Activated T-cell treated with anti-CD3 and anti-CD28 coated beads, Interleukin-2, amount 50 U/mL, for 1 hour (primary cell): ENCODE measurements at places on chromosomes 2 and 18.

DNA sequence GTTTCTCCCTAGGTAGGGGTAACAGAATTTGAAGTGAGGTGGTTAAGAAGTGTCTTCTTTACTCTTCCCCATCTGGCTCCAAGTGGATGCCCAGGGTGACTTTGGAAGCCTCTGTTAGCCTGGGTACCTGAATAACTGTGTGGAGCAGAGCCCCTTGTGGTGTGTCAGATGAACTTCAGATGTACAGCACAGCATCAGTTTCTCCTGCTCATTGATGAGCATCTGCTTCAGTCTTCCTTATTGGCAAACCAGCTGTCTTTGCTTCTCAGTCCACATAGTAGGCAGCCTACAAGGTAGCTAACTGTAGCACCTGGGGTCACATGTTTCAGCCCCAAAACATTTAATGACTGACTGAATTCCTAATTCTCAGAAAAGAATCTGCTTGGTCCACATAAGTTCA is 56.2 kb upstream of the ATP8B1 start:
- DNase-seq = no peak

DNA sequence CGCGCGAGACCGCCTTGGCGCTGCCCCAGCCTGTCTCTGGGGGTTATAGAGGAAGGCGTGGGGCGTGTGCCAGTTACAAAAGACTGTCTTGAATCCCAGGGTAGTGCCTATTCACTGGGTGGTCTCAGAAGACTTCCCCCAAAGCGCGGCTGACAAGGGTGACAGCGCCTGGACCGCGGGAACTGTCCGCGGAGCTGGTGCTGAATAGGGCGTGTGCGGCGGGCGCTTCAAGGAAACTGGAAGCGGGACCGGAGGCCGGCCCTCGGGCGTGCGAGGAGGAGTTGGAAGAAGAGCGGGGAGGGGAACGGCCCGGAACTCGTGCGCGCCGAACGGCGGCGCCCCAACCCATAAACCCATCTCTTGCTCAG is 2.3 kb downstream of the EGR4 start:
- DNase-seq = peak; percentile 71

GRCh38 chr2:52940101-52940500 is 827.5 kb upstream of the CHAC2 start:
- no peak for DNase-seq

DNA sequence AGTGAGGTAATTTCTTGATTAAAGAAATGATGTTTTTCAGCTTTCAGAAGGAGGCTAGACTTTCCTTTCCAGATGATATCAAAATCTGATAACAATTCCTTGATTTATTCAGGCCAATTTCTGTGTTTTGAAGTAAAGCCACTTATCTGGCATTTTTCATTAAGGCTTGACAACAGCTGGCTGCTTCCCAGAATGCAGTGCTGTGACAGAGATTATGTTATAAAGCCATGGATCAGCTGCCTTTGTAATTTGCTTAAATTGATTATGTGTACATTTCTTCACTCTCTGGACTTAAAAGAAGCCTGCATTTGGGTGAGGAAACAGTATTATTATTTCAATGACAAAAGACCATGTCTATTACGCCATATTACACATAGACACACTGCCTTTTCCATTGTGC is 136.0 kb downstream of the PLCL1 start:
- no peak for DNase-seq

DNA sequence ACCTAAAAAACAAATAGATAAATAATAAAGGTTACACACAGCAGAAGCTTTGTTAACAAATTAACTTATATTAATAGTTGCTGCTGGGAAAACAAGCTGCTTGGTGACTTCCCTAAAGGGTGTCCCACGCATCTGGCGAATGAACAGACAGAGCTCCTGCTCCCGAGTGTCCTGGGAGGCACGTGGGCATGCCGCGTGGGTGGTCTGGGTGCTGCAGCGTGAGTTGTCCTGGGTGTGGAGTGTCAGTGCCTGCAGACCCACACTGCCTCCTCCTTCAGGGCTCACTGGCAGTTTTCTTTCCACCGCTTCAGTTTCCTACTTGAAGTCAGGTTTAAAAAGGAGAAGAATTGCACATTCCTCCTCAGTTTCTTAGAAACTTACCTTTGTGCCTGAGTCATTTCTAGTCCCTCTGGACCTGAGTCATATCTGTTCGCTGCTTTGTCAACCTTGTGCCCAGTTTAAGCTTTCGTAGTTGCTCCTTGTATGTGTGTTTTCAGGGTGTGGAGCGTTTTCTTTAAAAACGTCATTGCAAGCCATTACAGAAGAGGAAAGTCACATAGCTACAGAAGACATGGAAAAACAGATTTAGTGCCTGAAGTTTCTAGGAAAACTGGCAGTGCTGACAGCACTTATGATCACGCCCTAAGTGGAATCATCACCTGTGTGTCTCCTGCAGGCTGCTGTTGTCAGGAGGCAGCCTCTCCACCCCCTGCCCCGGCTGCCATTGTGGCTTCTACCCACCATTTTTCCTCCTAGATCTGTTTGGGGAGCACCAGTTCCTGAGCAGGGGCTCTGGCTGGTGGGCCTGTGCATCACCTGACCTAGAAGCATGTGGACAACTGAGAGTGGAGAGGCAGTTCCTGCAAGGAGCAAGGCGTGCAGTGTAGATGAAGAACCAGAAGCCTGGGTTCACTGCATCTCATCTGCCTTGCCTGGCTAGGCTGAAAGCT is 24.5 kb downstream of the IMPA2 start:
- no peak for DNase-seq

DNA sequence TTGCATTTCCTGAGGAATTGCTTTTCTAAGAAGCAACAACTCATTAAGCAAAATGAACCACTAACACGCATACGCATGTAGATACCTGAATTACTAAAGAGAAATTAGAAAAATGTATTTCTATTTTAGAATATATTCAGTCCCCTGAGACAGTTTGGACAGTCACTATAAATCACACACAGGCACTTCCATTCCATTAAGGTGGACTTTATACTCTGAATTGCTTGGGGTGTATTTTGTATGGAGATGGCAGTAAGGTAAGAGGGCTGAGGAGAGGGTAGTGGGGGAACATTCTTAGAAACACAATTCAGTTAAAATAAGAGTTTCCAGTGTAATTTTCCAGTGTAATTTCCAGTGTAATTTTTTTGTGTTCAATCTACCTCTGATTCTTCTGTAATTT is 1.8 kb downstream of the CCDC141 start:
- no peak for DNase-seq

DNA sequence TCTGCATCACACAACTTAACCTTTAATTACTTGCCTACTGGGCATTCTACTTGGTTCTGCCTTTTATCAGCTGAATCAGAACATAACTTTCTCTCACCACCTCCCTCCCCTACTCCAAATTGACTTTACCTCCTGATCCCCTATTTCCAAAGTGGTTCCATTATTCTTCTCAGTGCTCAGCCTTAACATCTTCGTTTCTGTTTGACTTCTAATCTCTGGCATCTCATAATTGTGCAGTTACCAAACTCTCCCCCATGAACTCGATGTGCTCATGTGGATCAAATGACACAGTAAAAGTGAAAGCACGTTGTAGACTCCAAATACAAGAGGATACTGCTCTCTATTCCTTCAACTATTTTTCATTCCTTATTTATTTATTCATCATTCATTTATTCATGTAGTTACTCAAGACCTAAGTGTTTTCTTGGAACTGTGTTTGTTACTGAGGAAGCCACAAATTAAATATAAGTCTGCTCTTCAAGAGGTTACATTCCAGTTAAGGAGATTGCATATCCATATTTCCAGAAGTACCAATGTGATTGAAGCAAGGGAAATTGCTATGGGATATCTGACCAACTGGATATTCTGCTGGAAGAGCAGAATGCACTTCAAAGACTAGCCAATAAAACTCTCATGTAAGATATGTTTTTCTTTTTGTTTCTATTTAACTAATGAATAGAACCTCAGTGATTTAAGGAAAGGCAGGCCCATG is 158.8 kb downstream of the TMEFF2 start:
- DNase-seq = no peak
